Activated naive CD8-positive, alpha-beta T cell treated with anti-CD3 and anti-CD28 coated beads, Interleukin-2, amount 50 U/mL, for 24 hours (primary cell): ENCODE measurements at places on chromosomes 4 and X.

DNA sequence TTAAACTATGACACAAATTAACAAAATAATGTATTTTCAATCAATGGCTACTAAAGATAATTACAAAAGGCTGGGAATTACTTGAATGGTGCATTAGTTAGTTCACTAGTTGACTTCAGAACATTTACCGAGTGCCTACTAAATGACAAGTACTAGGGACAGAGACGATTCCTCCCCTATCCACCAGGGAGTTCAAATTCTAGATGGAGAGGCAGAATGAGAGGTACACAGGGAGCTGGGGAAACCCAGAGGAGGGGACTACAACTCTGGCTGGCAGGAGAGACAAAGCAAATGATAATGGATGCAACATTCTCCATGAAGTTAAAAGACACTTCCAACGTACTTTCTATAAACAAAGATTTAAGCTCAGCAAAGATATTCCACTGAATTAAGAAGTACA, 43.1 kb upstream of the MCF2 start:
- peaks cover 2% of the 10 kb centered on the region for H3K4me1 ChIP-seq
- H3K27ac ChIP-seq = no peak overlapping the region
- no peak for DNase-seq
- peaks cover 46% of the 10 kb centered on the region for H3K36me3 ChIP-seq
- H3K4me3 ChIP-seq = no peak overlapping the region

DNA sequence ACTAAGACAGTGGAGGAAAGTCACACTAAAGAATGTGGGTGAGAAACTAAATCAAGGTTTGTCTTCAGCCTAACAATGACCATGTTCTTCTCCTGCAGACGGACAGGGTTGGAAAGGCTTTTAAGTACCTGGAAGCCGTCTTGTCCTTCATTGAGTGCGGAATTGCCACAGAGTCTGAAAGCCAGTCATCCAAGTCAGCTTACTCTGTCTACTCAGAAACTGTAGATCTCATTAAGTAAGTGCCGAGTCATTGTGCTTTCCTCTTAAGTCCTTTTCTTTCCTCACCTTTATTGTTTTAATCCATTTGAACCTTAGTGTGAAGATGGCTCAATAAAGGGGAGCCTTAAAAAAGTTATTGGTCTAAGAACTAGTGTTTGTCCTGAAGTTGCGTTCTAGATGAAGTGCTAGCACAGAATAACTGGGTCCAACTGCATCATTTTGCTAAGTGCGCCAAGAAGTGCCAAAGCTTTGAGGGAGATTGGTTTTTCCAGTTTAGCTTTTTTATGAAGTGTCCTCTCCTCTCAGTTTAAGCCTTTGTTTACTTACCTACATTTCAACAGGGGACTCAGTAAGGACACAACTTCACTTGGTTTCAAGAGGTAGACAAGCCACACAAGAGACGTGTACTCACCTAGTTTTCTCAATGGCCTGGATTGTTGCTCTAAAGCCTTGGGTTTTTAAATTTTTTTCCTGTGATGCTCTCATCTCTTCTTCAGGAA, 89.3 kb downstream of the KLHL8 start:
- H3K4me3 ChIP-seq = no peak overlapping the region
- H3K27ac ChIP-seq = no peak overlapping the region
- DNase-seq = no peak
- H3K4me1 ChIP-seq = no peaks in the 10 kb centered on the region
- peaks cover 51% of the 10 kb centered on the region for H3K36me3 ChIP-seq

- no peak overlapping the region for H3K4me3 ChIP-seq
- H3K27ac ChIP-seq = no peak overlapping the region
- DNase-seq = no peak
- H3K27me3 ChIP-seq = peaks cover 11% of the 10 kb centered on the region
Observed at GRCh38 chr4:24443200-24443599, 141.2 kb downstream of the DHX15 start.

DNA sequence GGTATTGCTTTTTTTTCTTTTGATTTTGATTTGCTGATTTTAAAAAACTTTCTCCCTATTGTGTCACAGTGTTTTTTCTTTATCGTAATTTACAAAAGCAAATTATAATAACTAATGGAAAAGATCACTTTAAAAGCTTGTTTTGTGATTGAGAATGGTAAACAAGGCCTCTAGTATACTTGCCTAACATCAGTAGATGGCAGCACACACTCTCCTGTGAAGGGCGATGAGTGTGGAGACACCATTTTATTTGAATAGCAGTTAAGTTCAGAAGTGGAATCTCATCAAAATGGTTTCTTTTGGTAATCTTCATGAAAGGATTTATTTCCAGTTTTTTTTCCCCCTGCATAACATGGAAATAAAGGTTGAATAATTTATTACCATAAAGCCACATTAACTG, 72.3 kb downstream of the PAK3 start:
- H3K4me1 ChIP-seq = no peaks in the 10 kb centered on the region
- no peaks in the 10 kb centered on the region for H3K36me3 ChIP-seq
- no peak for DNase-seq
- peaks cover 2% of the 10 kb centered on the region for H3K27me3 ChIP-seq
- no peak overlapping the region for H3K27ac ChIP-seq

DNA sequence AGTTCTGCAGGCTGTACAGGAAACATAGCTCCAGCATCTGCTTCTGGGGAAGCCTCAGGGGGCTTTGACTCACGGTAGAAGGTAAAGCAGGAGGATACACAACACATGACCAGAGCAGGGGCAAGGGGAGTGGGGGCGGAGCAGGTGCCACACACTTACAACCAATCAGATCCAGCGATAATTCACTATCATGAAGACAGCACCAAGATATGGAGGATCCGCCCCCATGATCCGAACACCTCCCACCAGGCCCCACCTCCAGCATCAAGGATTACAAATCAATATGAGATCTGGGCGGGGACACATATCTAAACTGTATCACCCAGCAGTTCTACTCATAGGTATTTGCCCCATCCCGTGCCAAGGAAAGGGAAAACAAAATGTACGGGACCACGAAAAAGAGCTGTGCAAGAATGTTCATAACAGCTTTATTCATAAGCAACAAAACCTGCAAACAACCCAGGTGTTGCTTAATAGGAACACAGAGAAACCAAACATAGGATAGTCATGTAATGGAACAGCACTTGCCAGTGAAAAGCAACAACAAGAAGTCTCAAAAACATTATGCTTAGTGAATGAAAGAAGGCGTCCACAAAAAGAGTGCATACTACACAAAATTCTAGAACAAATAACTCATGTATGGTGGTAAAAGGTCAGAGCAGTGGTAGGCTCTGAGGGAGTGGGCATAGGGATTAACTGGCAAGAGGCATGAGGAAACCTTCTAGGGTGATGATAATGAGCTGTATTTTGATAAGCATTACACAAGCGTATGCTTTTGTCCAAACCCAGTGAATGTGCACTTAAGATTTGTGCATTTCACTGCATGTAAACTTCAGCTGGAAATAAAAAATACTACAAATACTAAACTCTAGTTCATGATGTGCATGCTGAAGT, 130.9 kb upstream of the FAM9B start:
- peaks cover 64% of the 10 kb centered on the region for H3K4me1 ChIP-seq
- H3K36me3 ChIP-seq = peaks cover 17% of the 10 kb centered on the region
- peak overlapping the region; percentile 86 for H3K27ac ChIP-seq

- no peaks in the 10 kb centered on the region for H3K27me3 ChIP-seq
- no peak for DNase-seq
- peaks cover 36% of the 10 kb centered on the region for H3K4me1 ChIP-seq
- H3K36me3 ChIP-seq = peaks cover 36% of the 10 kb centered on the region
- H3K4me3 ChIP-seq = no peak overlapping the region
Observed at GRCh38 chrX:15812192-15812938, 22.1 kb downstream of the ZRSR2 start.

GRCh38 chrX:105229146-105229545, 8.7 kb upstream of the TEX13A start:
- no peak for DNase-seq
- no peaks in the 10 kb centered on the region for H3K36me3 ChIP-seq
- H3K4me1 ChIP-seq = no peaks in the 10 kb centered on the region
- H3K27me3 ChIP-seq = no peaks in the 10 kb centered on the region
- no peak overlapping the region for H3K4me3 ChIP-seq
- no peak overlapping the region for H3K27ac ChIP-seq
